HT-29 (cell line): ENCODE measurements at places on chromosomes 1 and 21.

- no peak for DNase-seq
Measured at GRCh38 chr1:112840631-112841624, 115.1 kb downstream of the SLC16A1 start.

DNA sequence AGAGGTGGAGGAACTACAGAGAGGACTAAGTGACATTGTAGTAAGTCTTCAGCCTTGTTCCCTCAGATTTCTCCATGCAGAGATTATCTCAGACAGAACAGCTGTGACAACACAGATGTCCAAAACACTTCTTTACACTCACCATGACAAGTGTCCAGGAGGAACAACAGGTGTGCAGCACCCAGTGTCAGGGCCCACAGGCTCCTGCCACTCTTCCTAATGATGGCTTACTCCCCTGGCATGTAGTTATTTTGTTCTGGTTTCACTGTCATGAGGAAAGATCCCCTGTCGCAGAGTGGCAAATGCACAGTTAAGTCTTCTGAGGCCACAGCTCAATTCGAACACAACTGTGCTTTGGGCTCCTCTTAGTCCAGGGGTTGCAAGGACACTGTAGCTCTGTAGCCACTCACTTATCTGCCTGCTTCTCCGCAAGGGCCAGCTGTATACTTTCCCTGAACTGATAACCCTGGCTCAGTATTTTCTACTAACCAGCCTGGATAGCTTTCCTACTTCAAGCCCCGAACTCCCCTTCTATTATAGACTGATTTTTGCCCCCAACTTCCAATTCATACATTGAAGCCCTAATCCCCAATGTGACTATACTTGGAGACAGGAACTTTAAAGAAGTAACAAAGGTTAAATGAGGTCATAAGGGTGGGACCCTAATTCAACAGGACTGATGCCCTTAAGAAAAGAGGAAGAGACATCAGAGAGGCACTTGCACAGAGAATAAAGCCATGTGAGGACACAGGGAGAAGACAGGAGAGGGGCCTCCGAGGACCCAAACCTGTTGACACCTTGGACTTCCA lies 11.1 kb downstream of the PDZK1 start:
- no peak for DNase-seq

- no peak for DNase-seq
Measured at GRCh38 chr1:208513799-208514198, 269.6 kb upstream of the PLXNA2 start.

DNA sequence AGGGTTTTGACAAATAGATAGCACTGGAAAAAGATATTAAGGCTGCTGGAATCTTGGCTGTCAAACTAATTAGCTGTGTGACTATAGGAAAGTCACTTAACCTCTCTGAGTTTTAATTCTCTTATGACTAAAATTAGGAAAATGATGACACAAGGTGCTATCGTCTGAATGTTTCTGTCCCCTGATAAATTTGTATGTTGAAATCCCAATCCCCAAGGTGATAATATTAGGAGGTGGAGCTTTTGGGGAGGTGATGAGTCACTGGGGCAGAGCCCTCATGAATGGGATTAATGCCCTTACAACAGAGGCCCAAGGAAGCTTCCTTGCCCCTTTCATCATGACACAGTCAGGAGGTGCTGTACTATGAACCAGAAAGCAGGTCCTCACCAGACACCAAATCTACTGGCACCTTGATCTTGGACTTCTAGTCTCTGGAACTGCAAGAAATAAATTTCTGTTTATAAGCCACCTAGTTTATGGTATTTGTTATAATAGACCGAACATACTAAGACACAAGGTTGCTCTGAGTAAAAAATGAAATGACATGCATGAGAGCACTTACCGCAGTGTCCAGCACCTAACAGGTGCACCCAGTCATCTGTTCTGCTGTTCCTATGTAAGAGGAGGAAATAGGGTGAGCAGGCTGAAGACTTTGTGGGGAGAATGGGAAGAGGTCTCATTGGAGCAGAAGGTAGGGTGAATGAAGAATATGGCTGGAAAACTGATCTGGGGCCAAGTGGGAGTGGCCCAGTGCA lies 26.3 kb upstream of the DISP1 start:
- no peak for DNase-seq

- DNase-seq: no peak
Measured at GRCh38 chr1:109897259-109897955, 13.2 kb upstream of the CSF1 start.

- no peak for DNase-seq
Measured at GRCh38 chr1:41666981-41667631, 182.6 kb upstream of the EDN2 start.

GRCh38 chr1:171127501-171127900 lies 36.8 kb downstream of the FMO3 start:
- no peak for DNase-seq

GRCh38 chr1:110356379-110356778 lies 17.2 kb downstream of the RBM15 start:
- peak; percentile 69 for DNase-seq

GRCh38 chr1:186183219-186183618 lies 191.8 kb downstream of the TPR start:
- no peak for DNase-seq

DNA sequence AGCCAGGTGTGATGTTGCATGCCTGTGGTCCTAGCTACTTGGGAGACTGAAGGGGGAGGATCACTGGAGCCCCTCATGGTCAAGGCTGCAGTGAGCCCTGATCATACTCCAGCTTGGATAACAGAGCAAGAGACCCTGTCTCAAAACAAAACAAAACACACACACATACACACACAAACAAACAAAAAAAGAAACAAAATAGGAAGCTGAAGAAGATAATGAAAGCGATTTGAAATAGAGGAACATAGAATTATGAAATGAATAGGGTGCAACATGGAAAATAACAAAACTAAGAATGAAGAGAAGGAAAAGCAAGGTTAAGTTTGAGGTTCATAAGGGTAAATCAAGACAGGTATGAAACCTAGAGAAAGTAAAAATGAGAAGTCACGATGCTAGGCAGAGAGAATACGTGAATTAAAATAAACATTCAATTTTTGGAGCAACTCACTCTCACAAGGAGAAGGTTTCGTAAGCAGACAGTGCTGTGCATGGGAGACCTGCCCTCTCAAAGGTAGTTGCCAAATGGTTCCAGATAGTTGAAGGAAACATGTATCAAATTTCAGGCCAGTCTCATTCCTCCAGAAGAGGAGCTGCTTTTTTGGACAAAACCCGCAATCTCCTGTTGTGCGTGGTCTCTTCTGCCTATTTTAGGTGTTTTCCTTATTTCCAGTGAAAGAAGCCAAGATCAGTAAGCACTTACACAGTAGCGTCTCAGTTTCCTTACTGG lies 3.3 kb downstream of the CD46 start:
- DNase-seq: no peak

DNA sequence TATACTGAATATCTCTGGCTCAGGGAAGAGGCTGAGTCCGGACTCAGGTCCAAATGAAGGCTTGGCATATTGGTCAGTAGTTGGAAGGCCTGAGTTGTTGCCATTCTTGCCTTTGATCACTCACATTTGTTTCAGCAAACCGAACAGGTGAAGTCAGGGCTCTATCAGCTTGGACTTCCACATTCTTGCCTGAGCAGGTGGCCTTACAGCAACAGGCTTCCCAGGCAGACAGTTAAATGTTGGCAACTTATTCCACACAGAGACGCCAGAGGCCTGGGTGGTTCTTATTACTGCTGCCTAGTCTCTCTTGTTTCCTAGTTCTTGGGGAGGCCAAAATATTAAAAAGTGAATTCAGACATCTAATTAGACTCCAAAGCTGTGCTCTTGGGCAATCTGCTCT lies 36.6 kb downstream of the XCL2 start:
- no peak for DNase-seq

DNA sequence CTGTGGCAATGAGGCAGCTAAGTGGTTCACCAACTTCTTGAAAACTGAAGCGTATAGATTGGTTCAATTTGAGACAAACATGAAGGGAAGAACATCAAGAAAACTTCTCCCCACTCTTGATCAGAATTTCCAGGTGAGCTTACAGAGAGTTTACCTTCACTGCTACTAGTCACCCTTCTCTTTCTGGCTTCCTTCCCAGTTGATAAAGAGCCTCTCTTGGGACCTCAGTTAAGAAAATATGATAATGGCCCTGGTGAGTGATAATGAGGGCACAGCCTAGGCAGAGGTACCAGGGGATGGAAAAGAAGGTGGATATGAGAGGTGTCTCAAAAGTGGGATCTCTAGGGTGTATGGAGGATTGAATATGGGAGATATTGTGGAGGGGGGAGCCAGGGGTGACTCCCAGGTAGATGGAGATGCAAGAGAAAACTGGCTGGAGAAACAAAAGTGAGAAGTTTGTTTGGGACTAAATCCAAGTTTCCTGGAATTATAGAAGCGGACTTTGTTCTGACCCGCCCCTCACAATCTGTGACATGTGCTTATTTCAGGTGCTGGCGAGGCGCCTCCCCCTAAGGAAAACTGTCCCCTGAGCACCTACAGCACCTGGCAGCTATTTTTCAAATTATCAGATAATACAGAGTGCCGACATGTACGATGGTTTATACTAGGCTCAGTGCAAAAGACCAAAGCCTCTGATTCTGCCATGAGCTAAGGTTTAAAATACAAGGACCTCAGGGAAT lies 13.7 kb downstream of the MTARC2 start:
- peak; percentile 27 for DNase-seq

GRCh38 chr21:38948377-38949069 lies 142.8 kb downstream of the ETS2 start:
- no peak for DNase-seq

DNA sequence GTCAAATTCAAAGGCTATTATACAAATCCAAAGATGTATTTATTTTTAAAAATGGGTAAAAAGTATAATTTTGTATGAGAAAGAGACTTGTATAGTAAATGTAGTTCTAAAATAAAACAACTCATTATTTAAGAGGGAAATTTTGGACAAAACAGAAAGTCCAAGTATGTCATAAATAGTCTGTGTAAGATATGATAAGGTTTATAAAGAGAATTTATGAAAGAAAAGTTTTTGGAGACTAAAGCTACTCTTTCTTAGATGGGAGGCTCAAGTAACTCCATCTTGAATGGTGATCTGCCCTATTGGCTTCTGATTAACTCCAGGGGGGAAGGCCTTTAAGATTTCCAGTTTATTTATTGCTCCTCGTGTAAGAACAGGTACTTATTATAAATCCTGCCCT lies 14.7 kb upstream of the OR2T27 start:
- no peak for DNase-seq

DNA sequence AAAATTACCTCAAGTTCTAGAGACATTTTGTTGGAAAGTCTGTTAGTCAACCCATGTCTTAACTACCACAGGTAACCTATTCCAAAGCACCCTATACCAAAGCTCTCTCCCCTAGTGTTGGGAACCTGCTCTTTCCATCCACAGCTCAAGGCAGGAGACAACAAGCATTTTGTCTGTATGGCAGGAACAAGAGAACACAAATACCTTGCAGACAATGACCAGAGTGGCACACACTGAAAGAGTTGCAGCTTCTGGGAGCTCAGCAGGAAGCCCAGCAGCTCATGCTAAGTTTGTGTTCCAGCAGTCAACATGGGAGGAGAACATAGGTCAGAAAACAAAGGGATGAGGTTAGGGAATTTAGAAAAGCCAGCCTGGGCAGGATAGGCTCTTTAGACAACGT lies 300.8 kb downstream of the HHIPL2 start:
- DNase-seq: no peak

- DNase-seq: no peak
Measured at GRCh38 chr1:77168358-77168757, 50.9 kb downstream of the PIGK start.

DNA sequence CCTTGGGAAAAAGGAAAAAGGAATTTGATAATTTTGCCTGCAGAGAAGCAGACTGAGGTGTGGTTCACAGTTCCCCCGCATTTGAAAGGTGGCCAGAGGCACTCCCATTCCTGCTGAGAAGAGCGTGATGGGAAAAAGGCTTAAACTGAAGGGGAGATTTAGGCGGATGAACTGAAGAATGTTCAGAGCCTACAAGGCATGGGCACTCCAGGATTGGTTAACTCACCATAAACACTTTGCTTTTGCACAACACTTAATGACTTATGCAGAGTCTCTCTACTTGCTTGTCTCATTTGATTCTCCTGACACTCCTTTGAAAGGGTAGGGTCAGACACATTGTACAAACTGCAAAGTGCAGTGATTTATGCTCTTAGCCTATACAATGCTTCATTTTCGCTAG lies 119.6 kb upstream of the RUNX1 start:
- no peak for DNase-seq

DNA sequence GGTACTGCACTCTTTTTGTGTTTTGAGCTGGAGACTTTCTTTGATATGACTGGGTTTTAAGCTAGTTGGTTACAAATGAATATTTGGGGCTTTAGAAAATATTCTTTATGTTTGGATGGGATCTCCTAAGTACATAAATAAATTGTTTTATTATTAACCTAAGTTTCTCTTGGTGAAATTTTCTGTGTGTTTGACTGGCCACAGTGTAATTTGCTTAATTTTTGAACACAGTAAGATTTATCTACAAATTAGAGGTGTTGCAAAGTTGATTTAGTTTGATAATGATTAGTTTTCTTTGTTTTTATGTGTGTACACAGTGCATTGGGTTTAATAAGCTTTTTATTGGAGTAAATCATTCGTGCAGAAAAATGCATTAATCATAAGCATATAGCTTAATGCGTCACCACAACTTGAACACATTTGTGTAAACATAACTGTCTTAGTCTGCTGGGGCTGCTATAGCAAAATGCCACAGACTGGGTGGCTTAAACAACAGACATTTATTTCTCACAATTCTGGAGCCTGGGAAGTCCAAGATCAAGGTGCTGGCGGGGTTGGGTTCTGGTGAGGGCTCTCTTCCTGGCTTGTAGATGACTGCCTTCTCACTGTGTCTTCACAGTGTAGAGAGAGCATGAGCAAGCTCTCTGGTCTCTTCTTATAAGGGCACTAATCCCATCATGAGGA lies 17.4 kb upstream of the SLC6A9 start:
- no peak for DNase-seq

- DNase-seq: peak; percentile 82
Measured at GRCh38 chr1:6423321-6423999, 1.1 kb upstream of the ESPN start.

- DNase-seq: no peak
Measured at GRCh38 chr1:14167884-14168283, 430.6 kb upstream of the KAZN start.

DNA sequence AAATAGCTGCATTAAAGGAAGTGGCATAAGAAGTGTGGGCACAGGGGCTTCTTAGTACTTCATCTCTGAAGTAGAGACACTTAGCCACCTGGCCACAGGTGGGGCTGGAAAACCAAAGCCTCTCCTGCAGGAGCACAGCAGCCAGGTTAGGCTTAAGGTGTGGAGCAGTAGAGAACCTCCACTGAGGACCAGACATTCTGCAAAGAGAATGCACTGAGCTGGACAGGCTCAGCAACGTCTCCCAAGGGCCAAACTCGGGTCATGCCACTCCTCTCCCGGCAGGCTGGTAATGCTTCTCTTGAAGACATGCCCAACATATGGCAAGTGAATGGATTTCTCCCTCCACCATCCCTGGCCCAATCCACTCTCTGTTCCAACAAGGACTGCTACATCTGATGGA lies 33.0 kb upstream of the LRRC38 start:
- no peak for DNase-seq

- DNase-seq: no peak
Measured at GRCh38 chr1:226697151-226697928, 41.7 kb downstream of the ITPKB start.

- DNase-seq: no peak
Measured at GRCh38 chr1:204602111-204602579, 83.4 kb downstream of the LRRN2 start.
